ENCODE measurements at places on chromosomes 2 and 18.

GRCh38 chr18:7234091-7234490 is 3.2 kb downstream of the LRRC30 start:
- DNase-seq, result no peak

DNA sequence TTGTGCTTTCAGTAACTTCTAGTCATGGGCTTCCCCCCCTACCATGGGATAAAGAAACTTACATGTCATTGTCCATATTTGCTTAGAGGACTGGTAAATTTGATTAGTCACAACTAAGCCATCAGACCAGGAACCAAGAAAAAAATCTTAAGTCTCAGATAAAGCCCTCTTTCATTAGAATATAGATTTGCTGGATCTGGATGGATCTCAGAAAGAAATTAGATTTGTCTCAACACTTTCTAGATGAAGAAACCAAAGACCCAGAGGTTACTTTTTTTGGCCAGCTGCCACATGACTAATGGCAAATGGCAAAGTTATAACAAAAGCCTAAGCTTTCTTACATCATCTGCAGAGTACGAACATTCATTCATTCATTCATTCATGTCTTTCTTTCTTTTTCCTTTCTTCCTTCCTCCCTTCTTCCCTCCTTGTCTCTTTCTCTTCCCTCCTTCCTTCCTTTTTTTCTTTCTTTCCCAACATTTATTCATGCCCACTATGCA is 60.2 kb downstream of the CDCA7 start:
- peak; percentile 6 for DNase-seq

GRCh38 chr2:96081042-96081441 is 35.3 kb downstream of the ADRA2B start:
- no peak for DNase-seq

DNA sequence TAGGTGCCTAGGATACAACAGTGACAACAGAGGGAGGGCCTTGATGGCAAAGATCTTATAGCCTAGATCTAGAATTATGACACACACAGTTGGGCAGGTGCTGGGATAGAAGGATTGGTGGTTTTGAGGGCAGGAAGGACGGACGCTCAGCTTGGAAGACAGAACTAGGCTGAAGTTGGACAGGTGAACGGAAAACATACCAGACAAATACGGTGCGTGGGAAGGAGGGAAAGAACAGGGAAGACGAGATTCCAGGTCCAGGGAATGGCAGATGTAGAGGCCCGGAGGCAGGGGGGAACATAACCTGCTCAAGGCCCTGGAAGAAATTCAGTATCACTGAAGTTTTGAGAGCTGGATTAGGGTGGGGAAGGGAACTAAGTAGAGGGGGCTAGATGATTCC is 40.8 kb downstream of the CRACDL start:
- no peak for DNase-seq

- DNase-seq, result no peak
Observed at GRCh38 chr2:204437408-204437807, 107.9 kb upstream of the PARD3B start.

DNA sequence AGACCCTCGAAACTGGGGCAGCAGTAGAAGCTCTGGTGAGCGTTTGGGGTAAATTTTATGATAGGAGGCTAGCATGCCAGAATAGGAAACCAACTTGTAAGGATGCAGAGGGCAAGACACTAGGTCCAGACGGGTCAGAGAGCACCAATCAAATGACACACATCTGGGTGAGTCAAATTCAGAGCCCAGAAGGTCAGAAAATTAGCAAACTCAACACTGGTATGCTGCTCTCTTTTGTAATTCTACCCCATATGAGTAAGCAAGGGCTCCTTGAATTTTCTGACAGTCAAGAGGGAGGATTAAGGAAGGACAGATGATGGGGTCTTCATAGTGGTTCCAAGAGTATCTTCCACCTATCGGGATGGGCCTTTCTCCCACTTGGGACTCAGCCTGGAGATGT is 209.8 kb downstream of the BCL2 start:
- peak; percentile 36 for DNase-seq

- DNase-seq, result no peak
Observed at GRCh38 chr2:47063538-47063930, 91.6 kb downstream of the STPG4 start.

- no peak for DNase-seq
Observed at GRCh38 chr2:119157850-119158511, 570 bp downstream of the C1QL2 start.

DNA sequence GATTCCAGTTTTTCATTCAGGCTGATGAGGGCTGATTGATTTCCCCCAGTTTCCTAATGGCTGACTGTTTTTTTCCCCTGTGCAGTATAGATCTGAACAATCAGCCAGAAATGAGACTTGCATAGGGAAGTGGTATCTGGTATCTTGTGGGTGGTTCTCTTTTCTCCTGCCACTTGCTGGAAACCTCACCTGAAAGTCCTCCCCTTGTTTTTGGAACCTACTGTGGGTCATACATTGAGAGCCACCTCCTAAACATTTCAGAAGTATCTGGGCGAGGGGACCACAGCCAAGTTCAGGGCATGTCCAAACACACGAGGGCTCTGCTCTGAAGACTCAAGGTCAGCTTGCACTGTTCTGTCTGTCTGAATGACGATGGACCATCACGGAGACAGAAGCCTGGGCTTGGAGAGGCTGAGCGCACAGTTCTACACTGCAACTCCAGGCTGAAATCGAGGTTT is 19.3 kb downstream of the ALPK2 start:
- DNase-seq, result peak; percentile 36

DNA sequence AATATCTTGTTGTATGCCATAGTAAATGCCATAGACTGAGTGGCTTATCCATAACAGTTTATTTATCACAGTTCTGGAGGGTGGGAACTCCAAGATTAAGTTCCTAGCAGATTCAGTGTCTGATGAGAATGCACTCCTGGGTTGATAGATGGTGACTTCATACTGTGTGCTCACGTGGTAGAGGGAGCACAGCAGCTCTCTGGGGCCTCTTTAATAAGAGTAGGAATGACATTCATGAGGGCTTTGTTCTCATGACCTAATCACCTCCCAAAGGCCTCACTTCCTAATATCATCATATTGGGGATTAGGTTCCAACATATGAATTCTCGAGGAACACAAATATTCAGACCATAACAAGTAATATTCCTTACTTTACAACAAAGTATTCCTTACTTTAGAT is 98.1 kb upstream of the SH3BP4 start:
- DNase-seq, result no peak

DNA sequence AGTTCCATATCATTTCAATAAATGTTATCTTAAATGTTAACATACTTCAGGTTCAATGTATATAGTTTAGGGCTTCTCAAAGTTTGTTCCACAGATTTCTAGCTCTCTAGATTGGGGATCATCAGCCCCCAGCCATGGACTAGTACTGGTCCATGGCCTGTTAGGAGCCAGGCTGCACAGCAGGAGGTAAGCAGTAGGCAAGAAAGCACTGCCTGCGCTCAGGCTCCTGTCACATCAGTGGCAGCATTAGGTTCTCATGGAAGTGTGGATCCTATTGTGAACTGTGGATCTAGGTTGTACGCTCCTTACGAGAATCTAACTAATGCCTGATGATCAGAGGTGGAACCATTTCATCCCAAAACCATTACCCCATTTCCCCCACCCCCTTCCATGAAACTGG is 531.1 kb downstream of the PARD3B start:
- no peak for DNase-seq

GRCh38 chr2:169485650-169486138 is 6.4 kb downstream of the BBS5 start:
- DNase-seq, result no peak

DNA sequence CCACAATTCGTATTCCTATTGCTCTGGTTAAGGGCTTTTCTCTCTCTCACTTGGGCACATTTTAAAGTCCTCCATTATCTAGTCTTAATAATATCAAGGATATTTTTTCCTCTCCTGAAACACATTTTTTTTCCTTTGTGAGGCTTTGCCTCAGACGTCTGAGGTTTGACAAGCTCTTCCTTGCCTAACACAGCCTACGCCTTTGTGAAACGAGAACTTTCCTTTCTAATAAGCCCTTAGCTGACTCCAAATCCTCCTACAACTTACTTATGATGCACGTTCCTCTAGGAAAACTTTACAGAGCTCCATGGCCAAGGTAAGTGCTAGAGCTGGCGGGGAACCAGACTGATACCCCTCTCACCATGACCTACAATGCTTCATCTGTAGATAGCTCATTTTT is 841.5 kb downstream of the SOCS6 start:
- no peak for DNase-seq

- peak; percentile 19 for DNase-seq
Observed at GRCh38 chr2:174263997-174264396, 15.7 kb upstream of the OLA1 start.

GRCh38 chr2:60297296-60298005 is 256.0 kb downstream of the BCL11A start:
- no peak for DNase-seq

- DNase-seq, result no peak
Observed at GRCh38 chr2:6083136-6083535, 391.0 kb downstream of the SOX11 start.

GRCh38 chr2:9249020-9249800 is 42.6 kb downstream of the ASAP2 start:
- no peak for DNase-seq

GRCh38 chr18:64017870-64018269 is 48.0 kb downstream of the SERPINB8 start:
- peak; percentile 19 for DNase-seq

GRCh38 chr2:219058541-219059374 is 2.0 kb downstream of the IHH start:
- DNase-seq, result no peak

DNA sequence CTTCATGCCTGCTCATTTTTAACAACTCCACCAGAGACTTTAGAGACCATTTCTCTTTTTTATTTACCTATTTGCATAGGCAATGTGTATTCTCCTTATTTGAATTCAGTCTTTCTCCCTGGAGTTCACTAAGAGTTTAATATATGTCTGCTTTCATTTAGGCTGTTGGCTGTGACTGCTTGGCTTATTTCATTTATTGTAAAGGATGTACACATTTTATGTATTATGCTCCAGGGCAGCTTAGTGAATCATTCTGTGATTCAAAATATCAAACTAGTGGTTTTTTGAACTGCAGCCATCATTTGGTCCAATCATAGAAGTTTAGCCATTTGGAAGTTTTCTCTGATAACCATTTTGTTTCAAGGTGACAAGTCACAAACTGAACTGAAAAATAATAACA is 229.6 kb downstream of the LPIN1 start:
- no peak for DNase-seq

DNA sequence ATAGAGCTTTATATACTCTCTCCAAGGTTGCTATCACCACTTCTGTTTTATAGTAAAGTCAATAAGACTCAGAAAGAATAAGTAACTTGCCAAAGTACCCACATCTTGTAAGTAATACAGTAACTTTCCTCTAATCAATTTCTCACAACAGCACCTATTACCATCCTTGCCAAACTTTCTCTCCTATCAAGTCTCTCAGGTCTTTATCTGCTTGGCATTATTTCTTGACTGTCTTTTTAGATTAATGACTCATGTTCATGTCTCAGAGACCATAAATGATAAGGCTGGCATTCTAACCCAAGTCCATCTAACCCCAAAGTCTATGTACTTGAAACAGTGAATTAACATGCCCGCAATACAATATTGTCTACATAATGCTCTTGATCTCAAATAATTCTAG is 618.0 kb upstream of the ZEB2 start:
- no peak for DNase-seq

DNA sequence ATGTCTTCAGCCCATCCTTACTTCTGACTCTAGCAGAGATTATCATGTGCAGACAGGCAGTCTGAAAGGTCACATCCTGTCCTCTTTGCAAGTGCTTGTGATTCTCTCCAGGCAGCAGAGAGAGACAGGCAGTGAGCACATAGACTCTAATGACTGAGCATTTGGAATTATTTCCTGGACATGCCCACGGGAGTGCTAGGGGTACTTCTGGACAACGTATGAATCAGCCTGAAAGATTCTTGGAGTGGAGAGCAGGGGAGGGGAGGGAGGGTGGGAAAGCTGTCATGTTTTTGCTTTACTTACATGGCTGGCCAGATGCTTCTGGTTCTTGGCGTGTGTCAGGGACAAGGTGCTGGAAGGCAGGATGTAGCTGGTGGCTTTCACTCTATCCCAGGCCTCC is 150.6 kb downstream of the RIF1 start:
- no peak for DNase-seq

- DNase-seq, result peak; percentile 45
Observed at GRCh38 chr18:10017043-10017442, 103.2 kb downstream of the VAPA start.

- DNase-seq, result no peak
Observed at GRCh38 chr18:7921938-7922587, 354.9 kb downstream of the PTPRM start.

- DNase-seq, result no peak
Observed at GRCh38 chr2:158650646-158651357, 144.3 kb upstream of the DAPL1 start.

DNA sequence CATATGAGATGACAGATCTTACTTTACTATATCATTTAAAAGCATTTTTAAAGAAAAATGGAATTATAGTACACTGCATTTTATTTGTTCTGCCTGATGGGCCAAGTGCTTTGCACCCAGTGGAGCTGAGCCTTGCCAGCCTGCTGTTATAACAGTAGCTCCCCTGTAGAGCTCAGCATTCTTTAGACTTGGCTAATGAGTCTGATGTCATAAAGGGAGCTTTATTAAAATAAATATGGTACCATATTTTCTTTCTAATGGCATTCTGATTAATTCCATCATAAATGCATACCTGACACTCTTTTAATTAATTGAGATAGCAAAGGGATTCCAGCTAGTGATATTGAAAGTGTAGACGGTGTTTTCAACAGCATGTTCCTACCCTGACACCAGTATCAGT is 40.7 kb downstream of the PARD3B start:
- DNase-seq, result no peak

DNA sequence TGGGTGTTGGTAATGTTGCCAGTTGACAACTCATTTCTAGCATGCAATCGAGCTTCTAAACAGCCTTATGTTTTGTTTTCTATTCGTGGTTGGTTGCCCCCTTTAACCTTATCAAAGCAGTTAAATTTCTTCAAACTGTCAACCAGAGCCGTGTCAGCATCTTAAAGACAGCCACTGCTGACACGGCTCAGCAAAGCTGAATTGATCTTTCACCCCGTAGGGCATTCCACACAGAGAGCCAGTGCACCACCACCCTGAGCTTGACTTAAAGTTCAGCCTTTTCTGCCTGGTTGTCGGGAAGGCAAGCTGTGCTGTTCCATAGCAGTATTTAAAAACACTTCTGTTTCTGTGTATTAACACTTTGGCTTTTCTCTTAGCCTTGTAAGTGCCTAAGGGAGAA is 355.0 kb upstream of the CHST9 start:
- no peak for DNase-seq

Data from suppressor macrophage treated with lipopolysaccharide for 4 hours (primary cell).